A549 (cell line): ENCODE measurements at places on chromosomes 1 and 21.
A peak's percentile ranks its signal among the peaks of the same experiment; 100 is the strongest.

- no peak for DNase-seq
These were observed 11.0 kb upstream of the ZNF669 start for GRCh38 chr1:247115141-247115510.

DNA sequence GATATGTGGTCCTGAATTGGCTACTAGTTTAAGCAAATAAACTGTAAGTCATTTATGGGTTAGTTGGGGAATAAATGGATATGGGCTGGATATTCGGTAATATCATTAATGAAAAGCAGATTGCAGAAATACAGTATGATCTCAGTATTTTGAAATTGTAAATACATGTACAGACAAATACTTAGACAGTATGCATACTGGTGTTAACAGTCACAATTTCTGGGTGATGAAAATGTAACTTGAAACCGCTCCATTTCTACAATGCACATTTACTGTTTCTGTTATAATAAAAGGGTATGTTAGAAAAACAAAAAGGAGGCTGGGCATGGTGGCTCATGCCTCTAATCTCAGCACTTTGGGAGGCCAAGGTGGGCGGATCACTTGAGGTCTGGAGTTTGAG lies 28.0 kb downstream of the BLZF1 start:
- no peak for DNase-seq

GRCh38 chr1:212458817-212459216 lies 26.1 kb downstream of the NENF start:
- DNase-seq = no peak

- DNase-seq = peak; percentile 40
These were observed 1.5 kb downstream of the KNCN start for GRCh38 chr1:46549697-46550681.

- no peak for DNase-seq
These were observed 9.6 kb downstream of the DISC1 start for GRCh38 chr1:231636157-231636556.

GRCh38 chr1:8419861-8420260 lies 101.9 kb downstream of the SLC45A1 start:
- DNase-seq = no peak

DNA sequence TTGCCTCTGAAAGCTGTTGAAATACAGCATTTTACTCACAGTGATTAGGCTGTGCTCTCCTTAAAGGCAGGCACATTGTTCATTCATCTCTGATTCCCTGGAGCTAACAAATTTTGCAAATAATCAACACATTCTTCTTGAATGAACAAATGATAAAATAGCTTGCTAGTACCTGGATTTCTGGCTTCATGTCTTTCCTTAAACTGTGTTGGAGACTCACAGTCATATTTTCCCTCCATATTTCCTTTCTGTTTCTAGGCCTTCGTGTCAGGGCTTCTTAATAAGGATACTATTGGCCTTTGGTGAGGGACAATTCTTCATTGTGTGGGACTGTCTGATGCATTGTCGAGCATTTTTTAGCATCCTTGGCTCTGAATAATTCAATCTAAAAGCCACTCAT lies 9.7 kb downstream of the HSD11B1 start:
- no peak for DNase-seq

- no peak for DNase-seq
These were observed 50.1 kb downstream of the MRPL39 start for GRCh38 chr21:25557180-25557579.

DNA sequence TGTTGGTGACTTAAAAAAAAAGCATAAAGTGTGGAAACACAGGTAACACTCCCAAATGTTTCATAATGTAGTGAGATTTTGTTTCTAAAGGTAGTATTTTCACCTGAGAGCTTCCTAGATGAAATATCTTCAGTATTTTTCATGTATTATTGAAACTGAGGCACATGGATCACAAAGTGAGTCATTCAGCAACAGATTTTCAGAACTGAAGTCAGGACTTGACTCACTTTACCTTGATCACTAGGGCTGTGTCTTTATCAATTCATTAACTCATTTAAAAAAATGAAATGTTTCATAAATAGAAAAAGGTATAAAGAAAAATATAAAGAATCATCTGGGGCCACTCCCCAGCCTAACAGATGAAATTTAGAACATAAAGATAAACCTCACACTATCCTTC lies 66.5 kb upstream of the RCC1 start:
- DNase-seq = no peak

GRCh38 chr1:4160181-4160580 lies 260.1 kb upstream of the C1orf174 start:
- no peak for DNase-seq

DNA sequence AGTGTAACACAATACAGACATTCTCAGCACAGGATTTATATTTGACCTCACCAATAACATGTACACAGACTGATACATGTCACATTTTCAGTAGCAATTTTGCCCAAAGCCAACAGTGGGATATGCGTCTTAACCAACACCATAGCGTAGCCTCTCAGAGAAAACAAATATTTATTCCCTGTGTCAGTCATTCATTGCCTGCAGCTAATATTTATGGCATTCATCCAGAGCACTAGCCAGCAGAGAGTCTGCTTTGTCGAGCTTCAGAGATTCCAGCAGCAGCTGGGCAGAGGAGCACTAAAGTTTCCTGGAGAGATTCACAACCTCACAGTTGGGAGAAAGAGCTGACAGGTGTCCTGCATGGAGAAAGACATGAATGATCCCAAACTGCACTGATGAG lies 400.7 kb upstream of the DAB1 start:
- no peak for DNase-seq

- peak; percentile 50 for DNase-seq
These were observed 118.3 kb downstream of the OLFML2B start for GRCh38 chr1:161905269-161905884.

DNA sequence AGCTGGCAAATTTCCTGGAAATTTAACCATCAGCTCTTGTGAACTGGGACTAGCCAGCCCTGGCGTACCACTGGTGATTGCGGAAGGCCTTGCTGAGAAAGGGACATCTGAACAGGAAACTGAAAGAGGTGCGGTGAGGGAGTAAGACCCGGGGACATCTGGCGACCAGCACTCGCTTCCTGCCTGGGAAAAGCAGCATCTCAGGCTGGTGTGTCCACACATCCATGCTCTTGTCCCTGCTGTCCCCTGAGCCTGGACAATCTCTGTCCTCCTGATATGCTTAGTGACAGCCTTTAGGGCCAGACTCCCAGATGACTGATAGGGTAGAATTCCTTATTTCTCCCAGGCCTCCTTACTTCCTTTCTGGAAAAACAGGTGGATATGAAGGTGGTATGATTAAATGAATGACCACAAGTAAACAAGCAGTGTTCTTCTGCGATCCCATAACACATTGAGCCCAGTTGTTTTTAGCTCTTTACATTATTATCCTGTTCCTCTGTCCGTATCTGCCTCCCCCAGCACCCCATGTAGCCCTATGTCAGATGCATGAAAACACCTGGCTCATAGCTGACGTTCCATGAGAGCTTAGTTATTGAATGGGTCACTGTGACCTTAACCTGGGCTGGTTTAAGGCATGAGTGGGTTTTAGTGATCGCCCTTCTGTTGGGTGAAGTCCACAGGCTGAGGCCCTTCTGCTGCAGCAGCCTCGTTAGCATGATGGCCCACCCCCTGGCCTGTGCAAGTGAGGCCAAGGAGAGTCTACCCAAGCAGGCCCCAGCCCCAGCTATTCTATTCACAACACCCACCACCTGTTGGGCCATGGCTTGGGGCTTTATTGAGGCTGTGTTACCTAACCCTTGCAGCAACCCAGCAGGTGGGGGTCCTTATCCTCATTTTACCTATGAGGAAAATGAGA lies 76.1 kb upstream of the GADD45A start:
- DNase-seq = no peak

DNA sequence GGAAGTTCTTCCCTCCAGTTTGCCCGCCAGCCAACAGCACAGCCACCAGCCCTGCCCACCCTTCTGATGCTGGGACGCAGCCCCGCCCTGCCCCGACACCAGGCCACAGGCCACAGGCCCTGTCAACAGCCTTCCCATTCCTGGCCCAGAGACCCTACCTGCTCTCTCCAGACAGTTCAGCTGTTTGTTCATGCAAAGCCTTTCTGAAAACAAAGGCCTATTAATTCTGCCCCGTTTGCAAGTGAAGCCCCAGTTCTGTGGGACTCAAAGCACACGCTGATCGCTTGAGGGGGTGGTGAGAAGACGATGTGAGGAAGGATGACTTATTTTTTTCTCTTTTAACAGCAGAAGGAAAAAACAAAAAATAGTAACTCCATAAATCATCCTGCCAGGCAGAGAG lies 55.4 kb upstream of the KIF26B start:
- no peak for DNase-seq

DNA sequence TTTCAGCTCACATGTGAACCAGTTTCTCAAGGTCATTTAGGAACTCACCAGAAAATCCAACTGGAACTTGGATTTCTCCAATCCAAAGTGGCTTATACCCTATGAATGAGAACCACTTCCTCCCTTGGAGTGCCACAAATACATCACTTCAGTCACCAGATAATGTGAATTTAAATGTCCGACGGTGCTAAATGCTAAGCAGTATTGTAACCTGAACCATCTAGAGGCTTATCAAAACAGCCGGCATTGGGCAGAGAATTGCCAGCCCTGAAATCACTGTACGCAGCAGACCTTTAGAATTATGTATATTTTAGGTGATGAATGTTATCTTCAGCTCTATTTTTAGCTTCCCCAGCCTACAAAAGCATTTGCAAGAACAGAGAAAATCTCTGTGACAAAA lies 76.8 kb upstream of the COX20 start:
- no peak for DNase-seq
